ENCODE measurements at places on chromosomes 7 and 10. TPM values are rescaled to one million over a fixed set of nuclear protein-coding genes. Genes with fewer than 3 reads are reported as not detected.

ANKRD30A gene
- 0.18 TPM for total RNA-seq

TFR2 gene
- 4.3 TPM for total RNA-seq

SFTPA1 gene
- total RNA-seq: 1.4 TPM

DNA sequence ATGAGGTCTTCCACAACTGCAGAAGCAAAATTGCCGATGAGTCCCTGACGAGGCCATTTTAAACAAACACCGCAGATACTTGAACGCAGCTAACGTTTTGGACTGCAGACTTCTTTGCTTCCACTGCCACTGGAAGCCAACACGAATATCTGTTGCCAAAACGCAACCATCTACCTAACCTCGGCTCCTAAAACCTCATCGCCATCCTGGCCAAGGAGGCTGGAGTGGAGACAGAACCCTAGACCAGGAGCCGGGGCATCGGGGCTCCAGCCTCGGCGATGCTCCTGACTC is 493 bp downstream of the WDR91 start:
- no peak for ATAC-seq

DNA sequence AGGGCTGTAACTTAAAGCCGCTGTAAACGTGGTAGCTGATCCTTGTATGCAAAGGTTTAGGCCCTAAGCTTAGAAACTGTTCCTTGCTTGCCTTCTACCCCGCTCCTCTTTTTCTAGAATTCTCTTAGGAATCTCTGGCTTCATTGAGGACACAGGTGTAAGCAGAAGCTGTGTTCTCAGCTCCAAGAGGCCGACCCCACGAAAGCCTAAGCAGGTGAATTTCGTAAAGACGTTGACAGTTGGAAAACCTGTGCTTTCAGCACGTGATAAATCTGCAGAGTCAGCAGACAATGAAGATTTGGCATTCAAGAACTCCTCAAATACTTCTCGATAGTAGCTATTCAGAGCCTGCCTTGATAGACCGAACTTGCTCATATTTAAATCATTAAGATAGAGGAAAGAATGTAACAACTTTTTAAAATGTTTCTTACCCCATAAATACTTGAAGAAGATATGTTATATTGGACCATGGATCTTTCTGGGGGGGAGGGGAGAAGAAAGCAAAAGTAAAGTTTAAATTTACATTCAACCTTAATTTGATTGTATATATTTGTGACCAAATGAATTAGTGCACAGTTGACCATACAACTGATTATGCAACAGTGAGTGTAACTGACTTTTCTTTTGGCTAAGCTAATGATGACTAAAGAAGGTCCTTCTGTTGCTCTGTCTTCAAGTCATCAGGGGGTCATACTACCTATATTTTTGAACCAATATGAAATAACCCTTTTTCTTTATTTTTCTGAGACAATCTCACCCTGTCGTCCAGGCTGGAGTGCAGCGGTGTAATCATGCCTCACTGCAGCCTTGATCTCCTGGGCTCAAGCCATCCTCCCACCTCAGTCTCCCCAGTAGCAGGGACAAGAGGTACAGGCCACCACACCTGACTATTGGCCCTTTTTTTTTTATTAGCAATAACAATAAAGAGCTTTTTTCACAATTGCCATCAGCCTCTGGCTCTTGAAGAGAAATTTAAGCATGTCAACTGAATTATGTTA is 1.2 kb upstream of the GDI2 start:
- no peak for ATAC-seq

DNA sequence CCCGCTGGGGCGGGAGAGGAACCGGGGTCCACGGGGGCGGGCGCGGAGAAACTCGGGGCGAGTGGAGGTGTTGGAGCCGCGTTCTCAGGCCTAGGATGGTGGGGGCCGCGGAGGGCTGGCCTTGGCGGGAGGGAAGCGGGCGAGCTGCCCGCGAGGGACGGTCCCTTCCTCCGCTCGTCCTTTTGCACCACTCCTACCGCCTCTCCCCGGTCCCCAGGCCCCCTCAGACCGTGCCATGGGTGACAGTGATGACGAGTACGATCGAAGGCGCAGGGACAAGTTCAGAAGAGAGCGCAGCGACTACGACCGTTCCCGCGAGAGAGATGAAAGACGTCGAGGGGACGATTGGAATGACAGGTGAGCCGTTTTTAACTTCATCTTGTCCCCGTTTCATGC is 451 bp downstream of the SRRT start:
- peak; percentile 46 for ATAC-seq

GRCh38 chr7:105943486-105943885 is 19.6 kb upstream of the CDHR3 start:
- ATAC-seq: no peak

- ATAC-seq: no peak
Observed at GRCh38 chr7:68562323-68562899, 1035.9 kb upstream of the AUTS2 start.

GRCh38 chr10:35208536-35208935 is 81.9 kb downstream of the CREM start:
- ATAC-seq: no peak

GRCh38 chr7:29764227-29764626 is 42.1 kb upstream of the WIPF3 start:
- ATAC-seq: no peak

GRCh38 chr10:86900955-86901354 is 56.5 kb downstream of the MMRN2 start:
- ATAC-seq: peak; percentile 64
